ENCODE measurements at places on chromosomes 12 and 14.

DNA sequence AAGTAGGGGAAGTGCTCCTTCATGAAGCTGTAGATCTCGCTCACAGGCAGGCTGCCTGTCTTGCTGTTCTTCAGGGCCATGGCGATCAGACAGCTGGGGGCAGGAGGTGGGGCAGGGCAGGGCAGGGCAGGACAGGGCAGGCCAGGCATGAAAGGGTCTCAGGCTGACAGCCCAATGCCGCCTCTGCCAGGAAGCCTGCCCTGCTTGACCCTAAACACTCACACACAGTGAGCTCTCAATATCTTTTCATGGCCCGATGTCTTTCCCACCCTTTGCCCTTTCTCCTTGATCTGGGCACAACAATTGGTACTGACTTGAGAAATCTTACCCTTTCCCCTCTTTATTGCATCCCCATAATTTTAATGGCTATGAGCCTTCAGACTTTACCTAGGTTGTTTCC is 22.4 kb downstream of the FOXN4 start:
- no peak for DNase-seq

GRCh38 chr14:21915826-21916225 is 242.2 kb upstream of the OR4E1 start:
- DNase-seq: no peak

DNA sequence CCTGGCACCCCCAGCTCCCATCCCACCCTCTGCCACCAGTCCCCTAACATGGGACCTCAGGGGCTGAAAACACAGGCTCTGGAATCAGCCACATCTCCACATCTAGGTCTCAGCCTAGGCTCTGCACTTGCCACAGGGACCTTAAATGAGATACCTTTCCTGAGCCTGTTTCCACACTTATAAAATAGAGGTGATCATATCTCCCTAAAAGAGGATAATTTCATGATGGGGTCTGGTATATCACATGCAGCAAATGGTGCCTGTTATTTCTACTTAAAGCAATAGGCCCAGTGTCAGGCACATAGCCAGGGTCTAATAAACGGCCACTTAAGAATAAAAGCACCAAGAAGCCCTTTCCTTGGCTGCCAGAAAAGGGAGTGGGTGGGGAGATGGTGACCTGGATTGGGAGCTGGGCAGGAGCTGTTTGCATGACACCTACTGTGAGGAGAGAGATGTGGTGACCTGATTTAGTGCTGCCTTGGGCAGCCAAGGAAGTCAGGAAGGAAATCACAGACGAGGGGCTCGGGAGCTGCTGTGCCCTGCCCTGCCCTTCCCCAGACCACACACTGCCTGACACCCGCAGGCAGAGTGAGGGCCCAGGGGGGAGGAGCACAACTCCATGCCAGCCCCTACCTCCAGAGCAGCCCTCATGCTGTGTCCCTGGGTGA is 71.2 kb downstream of the IRF2BPL start:
- no peak for DNase-seq

DNA sequence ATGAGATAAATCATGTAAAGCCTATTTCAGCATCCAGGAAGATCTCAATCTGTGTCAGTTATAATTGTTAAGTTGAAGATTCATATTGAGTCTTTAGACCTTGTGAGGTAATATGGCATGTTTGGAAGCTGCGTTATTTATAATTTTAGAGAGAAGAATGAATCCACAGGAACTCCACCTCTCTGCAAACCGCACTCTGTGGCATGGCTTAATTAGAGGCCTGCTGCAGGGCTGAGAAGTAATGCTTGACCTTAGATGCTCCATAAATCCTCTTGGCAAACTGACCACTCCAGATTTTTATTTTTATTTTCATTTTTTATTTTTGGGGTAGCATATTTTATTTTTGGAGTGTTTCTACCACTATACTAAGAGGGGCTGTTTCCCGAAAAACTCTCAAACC is 28.8 kb downstream of the BCAT1 start:
- DNase-seq: no peak

DNA sequence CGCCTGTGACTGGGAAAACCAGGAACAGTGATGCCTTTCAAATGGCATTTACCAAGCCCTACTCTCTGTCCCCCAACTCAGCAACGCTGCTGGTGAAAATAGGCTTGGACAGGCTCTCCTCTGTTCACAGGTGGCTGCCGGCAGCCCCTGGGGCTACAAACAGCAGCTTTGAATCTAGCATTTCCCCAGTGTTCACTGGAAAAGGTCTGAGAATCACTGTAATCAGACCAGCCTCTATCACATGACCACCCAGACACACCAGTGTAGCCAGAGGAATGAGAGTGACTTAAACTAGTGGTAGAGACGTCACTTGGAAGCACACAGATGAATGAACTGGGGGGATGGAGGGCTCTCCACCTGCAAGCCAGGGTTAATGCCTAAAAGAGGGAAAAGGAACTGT is 151.8 kb downstream of the FOXN3 start:
- DNase-seq: no peak

DNA sequence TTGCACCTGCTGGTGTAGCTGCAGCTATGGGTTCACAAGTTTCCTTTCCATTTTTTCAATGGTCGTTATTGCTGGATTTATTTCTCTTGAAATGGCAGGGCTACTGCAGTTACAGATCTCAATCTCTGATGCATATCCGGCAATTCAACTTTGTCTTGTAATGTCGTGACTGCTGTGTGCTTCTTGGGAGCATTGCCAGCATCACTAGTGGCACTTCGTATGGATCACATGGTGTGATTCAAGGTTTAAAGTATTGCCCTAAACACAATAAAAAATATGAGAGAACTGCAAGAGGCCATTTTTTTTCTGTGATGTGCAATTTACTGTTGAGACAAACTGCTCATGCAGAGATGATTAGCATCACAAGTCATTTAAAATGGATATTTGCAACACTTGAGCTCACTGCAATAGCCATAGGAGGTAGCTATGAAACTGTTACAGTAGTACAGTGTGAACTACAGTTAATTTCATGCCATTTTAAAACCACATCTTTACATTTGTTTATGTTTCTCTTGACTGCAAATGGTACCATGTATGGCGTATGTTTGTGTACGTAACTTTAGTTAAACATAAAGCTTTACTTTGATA is 217.4 kb upstream of the PDE3A start:
- DNase-seq: no peak

DNA sequence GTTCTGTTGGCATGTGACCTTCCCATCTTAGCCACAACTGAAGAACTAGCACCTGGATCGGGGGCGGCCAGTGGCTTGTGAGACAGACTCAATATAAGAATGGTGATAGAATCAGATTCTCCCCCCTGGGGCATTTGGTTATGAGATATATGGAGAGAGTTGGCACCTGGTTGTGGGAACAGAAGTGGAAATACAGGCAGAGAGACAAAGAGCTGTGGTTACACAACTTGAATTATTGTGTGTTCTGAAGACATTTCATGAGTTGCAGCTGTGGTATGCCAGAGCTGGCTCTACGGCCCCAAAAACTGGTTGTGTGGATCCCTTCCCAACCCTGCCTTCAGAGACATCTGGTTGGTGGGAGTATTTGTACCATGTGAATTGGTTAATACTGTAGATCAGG is 2.9 kb upstream of the MSRB3 start:
- no peak for DNase-seq
